ENCODE measurements at places on chromosomes 12 and 14.

- no peak for DNase-seq
Measured at GRCh38 chr12:66627270-66627987, 51.4 kb downstream of the GRIP1 start.

- DNase-seq: no peak
Measured at GRCh38 chr14:69274321-69274720, 14.4 kb downstream of the GALNT16 start.

DNA sequence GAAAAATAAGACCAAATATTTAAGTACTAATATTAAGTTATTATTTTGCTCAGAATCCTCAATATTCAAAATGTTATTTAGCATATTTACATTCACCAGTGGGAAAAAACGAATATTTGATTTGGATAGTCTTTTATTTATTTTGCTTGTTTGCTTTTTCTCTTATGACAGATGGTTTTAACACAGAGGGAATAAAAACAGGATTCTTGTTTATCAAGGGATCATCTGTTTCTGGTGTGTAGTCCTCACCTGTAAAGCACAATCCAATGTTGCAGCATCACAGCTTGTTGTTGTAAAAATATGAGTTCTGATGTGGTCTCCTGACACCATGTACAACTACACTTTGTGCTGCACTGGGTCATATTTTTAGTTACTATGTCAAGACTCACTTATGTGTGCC, 103.9 kb downstream of the AVPR1A start:
- no peak for DNase-seq

DNA sequence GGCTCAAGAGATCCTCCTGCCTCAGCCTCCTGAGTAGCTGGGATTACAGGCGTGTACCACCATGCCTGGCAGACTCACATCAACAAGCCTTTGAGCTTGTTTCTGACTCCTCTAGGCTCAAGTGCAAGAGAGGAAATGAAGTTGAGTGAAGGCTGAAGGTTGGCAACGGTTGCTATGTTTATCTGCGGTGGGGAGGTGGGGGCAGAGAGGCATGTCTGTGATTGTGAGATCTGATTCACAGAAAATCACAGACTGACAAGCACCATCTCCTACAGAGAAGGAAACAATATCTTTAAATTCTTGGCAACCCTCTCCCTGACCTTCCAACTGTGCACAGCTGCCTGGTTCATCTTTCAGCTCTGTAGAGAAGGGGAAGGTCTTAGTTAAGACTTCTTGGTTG, 22.1 kb upstream of the NINJ2 start:
- DNase-seq: no peak

- DNase-seq: no peak
Measured at GRCh38 chr14:57687416-57687815, 178.5 kb downstream of the SLC35F4 start.
